Bone marrow (tissue), 2 donors: ENCODE measurements at places on chromosomes 16 and 17.

GRCh38 chr16:27826893-27827289, 236.6 kb downstream of the GSG1L start:
- DNase-seq, result no peak

GRCh38 chr17:64337676-64338075, 53.0 kb downstream of the PECAM1 start:
- DNase-seq, result no peak

DNA sequence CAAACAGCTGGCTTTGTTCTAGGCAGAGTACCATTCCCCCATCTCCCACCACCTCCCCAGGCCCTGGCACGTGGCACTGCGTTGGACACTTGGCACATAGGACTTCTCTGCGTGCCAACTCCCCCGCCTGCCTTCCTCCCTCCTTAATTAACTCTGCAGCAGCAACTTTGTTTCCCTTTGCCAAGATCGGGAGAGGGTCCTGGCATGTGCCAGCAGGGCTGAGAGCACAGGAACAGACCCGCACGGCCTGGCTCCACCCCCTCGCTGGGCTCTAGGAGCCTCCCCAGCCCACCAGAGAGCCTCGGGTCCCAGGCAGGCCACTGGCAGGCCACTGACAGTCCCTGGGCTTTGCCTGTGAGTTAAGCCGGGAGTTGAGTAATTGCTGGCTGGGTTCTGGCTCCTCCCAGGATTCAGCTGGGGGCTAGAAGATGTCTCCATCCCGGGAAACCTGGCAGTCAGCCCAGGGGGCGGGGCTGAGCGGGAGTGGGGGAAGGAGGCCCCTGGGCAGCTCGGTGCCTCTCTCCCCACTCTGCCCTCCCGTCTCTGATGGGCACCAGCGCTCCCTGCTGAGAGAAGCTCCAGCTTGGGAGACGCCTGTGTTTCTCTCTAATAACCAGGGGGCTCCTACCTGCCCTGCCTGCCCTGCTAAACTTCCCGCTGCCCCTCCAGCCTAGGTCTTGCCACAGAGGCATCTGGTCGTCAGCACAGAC, 224.0 kb upstream of the TNRC6C start:
- DNase-seq, result no peak

GRCh38 chr17:50452630-50453300, 15.9 kb downstream of the CHAD start:
- no peak for DNase-seq
